Right kidney (tissue), 9 donors: ENCODE measurements at places on chromosomes 1 and 21.

- DNase-seq: no peak
Observed at GRCh38 chr1:112461200-112461871, 47.4 kb upstream of the WNT2B start.

- DNase-seq: no peak
Observed at GRCh38 chr1:36654586-36654985, 171.9 kb upstream of the CSF3R start.

- no peak for DNase-seq
Observed at GRCh38 chr1:77825131-77825709, 45.8 kb downstream of the MIGA1 start.

DNA sequence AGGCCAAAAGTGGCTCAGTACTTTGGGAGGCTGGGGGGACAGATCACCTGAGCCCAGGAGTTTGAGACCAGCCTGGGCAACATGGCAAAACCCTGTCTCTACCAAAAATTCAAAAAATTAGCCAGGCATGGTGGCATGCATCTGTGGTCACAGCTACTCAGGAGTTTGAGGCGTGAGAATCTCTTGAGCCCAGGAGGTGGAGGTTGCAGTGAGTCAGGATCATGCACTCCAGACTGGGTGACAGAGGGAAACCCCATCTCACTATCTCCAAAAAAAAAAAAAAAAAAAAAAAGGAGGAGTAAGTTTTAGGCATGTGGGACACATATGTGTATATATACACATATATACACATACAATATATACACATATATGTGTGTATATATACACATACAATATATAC is 165.3 kb upstream of the DPYD start:
- no peak for DNase-seq

DNA sequence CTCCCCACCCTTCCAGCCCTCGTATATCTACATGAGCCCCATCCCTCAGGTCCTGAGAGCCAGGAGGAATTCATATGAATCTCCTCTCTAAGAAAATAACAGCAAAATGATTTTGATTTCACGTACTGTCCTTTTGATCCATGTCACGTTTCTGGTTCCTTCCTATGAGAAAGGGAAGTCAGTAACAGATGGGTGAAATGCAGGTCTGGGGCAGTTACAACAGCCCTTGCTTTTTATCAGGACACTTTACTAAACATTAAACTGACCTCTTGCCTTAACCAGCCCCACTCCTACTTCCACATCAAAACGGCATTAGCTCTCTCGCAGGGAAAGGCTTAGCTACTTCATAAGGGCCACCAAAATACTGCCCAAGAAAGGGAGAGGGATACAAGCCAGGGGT is 59.0 kb downstream of the SPATA46 start:
- no peak for DNase-seq

DNA sequence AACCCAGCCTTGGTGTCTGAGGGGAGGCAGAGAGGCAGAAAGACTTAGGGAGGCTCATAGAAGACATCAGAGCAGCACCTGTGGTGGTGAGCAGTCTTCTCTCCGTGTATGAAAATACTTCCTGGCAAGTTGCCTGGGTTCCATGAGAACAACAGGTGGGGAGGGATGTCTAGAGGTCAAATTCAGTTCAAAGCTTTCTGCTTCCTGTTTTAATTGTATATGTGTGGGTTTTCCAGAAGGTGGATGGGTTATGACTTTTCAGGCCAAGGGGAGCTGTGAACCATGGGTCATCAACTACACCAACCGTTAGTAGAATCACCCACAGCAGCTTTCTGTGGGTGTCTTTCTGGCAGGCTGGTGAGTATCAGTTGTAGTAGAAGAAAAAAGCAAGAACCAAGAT is 4.1 kb upstream of the FCRL2 start:
- no peak for DNase-seq

DNA sequence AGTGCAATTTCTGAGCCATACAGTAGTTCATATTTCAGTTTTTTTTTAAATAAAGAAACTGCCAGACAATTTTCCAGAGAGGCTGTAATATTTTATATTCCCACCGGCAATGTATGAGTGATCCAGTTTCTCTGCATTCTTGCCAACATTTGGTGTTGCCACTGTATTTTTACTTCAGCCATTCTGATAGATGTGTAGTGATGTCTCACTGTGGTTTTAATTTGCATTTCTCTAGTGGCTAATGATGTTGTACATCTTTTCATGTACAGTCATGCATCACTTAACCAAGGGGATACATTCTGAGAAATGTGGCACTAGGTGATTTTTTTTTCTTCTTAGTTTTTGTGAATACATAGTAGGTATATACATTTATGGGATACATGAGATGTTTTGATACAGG is 99.6 kb downstream of the CENPF start:
- DNase-seq: no peak

DNA sequence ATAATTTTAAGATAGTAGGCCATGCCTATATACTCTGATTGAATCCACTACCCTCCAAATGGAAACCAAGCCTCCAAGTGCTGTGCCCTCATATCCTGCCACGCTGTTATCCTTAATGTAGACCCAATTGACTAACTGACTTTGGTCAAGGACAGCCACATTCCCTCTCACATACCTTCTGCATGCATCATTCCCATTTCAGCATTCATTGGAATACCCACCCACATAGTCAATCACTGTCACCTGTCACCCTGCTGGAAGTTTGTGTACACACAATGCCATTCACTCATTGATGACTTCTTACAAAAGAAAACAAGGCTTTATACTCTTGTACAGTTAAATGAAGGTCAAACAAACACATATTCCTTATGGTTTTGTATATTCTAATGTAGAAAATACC is 221.1 kb upstream of the PBX1 start:
- no peak for DNase-seq

GRCh38 chr1:240462766-240463395 is 149.1 kb downstream of the GREM2 start:
- no peak for DNase-seq

- peak; percentile 54 for DNase-seq
Observed at GRCh38 chr1:201916649-201917249, 28.1 kb downstream of the SHISA4 start.

DNA sequence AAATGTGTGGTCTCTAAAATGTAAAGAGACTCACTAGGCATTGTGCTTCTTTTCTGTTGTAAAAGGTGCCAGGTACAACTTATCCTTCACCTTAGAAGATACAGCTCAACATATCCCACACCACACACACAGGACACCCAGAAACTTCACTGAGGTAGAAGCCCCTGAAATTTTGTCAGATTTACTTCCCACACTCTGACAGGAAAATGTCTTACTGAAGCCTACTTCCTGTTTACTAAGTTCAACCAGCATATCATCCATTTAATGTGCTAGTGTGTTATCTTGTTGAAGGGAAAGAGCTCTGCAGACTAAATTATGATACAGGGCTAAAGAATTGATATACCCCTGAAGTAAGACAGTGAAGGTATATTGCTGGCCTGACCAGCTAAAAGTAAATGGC is 39.9 kb upstream of the INSL5 start:
- no peak for DNase-seq

GRCh38 chr1:89519779-89520358 is 4.8 kb upstream of the LRRC8B start:
- no peak for DNase-seq

DNA sequence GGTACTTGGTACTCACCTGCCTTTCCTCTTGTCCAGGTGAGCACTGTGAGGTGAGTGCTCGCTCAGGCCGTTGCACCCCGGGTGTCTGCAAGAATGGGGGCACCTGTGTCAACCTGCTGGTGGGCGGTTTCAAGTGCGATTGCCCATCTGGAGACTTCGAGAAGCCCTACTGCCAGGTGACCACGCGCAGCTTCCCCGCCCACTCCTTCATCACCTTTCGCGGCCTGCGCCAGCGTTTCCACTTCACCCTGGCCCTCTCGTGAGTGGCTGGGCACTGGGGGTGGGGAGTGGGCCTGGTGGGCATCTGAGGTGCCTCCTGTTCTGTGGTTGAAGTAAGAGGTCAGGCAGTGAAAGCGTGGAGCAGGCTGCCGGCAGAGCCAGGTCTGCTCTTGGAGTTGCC is 11.7 kb downstream of the CELSR2 start:
- DNase-seq: no peak

DNA sequence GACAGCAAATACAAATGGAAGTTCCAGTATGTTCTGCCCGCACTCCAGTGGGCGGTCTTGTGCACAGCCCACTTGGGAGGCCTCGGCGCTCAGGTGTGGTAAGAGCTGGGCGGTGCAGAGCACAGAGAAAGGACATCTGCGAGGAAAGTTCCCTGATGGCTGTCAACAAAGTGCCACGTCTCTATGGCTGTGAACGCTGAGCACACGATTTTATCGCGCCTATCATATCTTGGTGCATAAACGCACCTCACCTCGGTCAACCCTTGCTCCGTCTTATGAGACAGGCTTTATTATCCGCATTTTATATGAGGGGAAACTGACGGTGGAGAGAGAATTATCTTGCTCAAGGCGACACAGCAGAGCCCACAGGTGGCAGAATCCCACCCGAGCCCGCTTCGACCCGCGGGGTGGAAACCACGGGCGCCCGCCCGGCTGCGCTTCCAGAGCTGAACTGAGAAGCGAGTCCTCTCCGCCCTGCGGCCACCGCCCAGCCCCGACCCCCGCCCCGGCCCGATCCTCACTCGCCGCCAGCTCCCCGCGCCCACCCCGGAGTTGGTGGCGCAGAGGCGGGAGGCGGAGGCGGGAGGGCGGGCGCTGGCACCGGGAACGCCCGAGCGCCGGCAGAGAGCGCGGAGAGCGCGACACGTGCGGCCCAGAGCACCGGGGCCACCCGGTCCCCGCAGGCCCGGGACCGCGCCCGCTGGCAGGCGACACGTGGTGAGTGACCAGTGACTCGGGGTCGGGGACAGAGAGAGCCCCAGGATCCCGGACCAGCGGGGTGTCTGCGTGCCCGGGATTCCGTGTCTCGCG is at the start of gene IL12RB2:
IL12RB2 (plus strand) TSS at position 623 of the 810 bp plus-strand sequence. CDS start 12,496 bp downstream, outside the sequence.
- peak; percentile 46 for DNase-seq

DNA sequence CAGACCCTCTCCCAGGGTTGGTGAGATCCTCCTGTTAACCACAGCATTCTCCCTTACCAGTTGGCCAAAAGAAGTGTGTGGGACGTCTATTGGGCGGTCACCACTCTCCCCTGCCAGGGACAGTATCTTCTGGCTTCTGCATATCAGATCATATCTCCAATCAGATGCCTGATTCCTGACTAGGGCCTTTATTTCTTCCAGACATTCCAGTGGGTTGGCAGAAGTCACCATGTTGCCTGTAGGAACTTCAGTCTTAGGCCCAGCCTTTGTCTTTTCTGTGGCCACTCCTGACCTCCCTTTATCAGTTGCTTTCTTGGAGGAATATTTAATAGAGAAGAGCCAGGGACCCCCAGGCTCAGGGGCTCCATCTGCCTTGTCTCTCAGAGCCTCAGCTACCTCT is 130.4 kb upstream of the F3 start:
- no peak for DNase-seq

DNA sequence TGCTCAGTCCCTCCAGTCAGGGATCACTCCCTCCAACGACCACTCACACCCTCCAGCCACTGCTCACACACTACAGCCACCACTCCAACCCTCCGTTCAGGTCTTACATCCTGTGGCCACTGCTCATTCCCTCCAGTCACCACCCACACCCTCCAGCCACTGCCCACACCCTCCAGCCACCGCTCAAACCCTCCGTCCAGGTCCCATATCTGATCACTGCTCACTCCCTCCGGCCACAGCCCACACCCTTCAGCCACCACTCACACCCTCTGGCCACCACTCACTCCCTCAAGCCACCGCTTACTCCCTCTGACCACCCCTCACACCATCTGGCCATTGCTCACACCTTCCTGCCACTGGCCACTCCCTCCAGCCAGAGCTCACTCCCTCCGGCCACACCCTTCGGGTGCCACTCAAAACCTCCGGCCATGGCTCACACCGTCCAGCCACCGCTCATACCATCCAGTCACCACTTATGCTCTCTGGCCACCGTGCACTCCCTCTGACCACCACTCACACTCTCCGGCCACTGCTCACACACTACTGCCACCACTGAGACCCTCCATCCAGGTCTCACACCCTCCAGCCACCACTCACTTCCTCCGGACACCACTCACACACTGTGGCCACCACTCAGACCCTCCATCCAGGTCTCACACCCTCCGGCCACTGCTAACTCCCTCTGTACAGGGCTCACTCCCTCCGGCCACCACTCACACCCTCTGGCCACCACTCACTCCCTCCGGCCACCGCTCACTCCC is 4.7 kb upstream of the TFF1 start:
- DNase-seq: no peak

- DNase-seq: no peak
Observed at GRCh38 chr1:58551186-58552140, 4.9 kb upstream of the OMA1 start.

- no peak for DNase-seq
Observed at GRCh38 chr1:35452106-35452774, 105.0 kb downstream of the KIAA0319L start.

GRCh38 chr1:196550731-196551130 is 57.5 kb downstream of the KCNT2 start:
- no peak for DNase-seq

GRCh38 chr1:58768191-58768731 is 15.6 kb downstream of the JUN start:
- DNase-seq: no peak

DNA sequence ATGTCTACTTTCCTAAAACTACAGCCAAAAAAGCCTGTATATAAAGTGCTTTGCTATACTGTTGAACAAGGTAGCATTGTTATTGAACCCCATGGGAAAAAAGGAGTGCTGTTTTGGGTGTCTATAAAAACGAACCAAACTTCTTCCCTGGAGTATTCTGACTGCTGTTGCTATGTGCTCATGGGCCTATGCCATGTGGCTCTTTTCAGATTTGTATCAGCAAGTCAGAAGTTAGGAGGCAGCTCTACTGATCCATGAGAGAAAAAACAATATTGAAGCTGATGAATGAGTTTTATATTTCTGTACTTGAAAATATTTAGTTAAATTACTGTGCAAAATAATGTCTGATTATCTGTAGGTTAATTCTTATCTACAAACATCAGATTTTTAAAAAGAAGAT is 66.5 kb downstream of the ADGRL2 start:
- no peak for DNase-seq

DNA sequence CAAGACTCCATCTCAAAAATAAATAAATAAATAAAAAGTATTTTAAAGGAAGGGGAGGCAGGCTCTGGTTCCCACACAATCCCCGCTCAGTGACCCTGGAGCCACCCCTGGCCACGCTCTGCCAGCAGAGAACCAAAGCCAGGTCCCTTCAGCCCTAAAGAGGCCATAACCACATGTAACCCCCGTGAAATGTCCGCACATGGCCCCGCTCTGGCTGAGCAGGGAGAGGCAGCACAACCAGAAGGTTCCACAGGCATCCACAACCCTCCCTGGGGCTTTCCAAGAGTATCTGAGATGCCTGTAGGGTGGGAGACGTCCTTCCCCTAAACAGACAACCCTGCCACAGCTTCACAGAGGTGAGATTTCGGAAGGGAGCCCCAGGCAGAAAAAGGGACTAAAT is 1.4 kb upstream of the ARF1 start:
- no peak for DNase-seq
